ENCODE measurements at places on chromosomes 7 and 10.

GRCh38 chr10:115491526-115492140 lies 398.5 kb downstream of the ATRNL1 start:
- DNase-seq = no peak

DNA sequence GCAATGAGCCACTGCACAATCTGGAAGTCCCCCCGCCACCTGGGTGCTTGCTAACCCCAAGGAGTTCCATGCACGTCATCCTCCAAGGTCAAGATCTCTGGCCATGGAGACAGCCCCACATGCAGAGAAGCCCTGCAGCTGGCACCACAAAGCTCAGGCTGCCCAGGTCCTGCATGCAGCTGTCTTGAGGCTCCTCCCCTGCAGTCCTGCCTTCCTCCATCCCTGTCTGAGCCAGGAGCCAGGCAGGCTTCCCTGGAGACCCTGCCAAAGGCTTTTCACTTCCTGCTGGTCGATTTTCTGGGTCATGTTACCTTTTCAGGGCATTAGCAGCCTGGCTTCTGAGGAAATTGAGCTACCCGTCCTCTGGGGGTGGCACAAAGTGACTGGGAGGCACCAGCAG lies 12.5 kb upstream of the TMEM72 start:
- DNase-seq = no peak

GRCh38 chr7:151010307-151011096 lies 13.8 kb downstream of the ATG9B start:
- peak; percentile 57 for DNase-seq

GRCh38 chr10:69474742-69475432 lies 23.6 kb downstream of the TSPAN15 start:
- no peak for DNase-seq

- DNase-seq = no peak
Observed at GRCh38 chr7:82263920-82264782, 179.4 kb downstream of the CACNA2D1 start.

DNA sequence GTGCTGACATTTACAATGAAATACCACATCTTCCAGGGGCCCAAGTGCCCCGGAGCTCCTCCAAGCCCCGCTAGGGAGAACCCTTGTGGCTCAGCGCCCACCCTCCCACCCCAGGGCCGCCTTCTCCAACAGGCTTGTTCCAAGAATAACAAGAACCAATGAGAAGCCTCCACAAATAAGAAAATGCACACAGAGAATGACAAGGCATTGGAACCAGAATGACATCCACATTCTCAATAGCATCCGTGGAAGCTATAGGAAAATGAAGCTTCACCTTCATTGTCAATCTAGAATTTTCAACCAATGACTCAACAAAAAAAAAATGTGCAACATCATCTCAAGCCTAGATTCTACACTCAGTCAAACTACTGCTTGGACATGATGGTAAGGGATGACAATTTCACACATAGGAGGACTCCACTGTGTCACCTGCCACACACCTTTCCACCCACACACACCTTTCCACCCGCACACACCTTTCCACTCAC lies 50.4 kb upstream of the PPP2R2D start:
- DNase-seq = no peak

DNA sequence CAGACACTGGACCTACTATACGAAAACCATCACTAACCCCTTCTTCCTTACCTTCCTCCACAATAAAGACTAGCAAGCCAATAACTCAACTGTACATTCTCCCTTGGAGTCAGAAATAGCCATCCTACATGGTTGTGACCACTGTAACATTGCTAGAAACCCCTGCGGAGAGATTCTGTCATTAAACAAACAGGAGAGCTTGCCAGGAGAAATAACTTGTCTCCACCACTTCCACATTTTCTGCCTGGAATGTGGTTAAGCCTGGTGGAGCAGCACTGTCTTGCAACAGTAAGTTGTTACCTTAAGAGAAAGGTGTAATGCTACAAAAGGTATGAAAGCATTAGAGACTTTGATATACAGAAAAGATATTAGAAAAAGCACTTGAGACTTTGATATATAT lies 45.8 kb downstream of the THSD7A start:
- no peak for DNase-seq

DNA sequence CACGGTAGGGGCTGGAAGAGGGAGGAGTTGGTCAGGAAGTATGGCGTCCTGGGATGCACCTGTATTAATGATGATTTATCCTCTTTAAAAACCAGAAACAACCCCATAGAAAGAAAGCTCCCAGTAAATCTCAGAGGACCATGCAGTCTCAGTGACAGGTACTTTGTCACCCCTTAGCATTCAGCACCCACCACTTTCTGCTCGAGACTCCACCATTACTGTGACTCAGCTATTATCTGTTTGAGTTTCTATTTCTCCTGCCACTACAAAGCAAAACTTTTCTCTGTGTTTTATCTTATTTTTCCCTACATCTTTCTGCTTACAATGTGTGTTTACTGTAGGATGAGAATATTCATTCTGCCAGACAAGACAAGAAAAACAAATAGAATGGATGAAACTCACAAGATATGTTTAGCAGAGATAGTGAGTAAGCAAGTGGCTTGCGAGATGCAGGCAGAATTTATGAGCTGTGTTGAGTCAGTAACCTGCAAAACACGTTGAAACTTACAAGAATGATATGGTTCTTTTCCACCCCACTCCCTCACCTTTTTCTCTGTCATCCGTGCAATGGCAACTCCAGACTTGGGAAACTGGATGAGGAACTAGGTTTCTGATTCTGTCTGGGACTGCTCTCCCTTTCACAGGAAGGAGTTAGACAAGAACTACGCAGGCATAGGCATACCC lies 127.1 kb downstream of the AOAH start:
- DNase-seq = no peak

GRCh38 chr7:64870656-64871055 lies 32.4 kb upstream of the ZNF273 start:
- DNase-seq = no peak

GRCh38 chr10:127869329-127869728 lies 23.4 kb downstream of the CLRN3 start:
- no peak for DNase-seq

DNA sequence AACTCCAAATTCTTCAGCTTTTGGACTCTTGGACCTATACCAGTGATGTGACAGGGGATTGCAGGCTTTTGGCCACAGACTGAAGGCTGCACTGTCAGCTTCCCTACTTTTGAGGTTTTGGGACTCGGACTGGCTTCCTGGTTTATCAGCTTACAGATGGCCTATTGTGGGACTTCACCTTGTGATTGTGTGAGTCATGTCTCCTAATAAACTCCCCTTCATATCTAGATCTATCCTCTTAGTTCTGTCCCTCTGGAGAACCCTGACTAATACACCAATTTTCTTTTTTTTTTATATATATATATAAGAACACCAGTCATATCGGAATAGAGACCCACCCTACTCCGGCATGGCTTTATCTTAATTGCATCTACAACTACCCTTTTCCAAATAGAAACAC lies 166.8 kb downstream of the ETV1 start:
- DNase-seq = no peak

DNA sequence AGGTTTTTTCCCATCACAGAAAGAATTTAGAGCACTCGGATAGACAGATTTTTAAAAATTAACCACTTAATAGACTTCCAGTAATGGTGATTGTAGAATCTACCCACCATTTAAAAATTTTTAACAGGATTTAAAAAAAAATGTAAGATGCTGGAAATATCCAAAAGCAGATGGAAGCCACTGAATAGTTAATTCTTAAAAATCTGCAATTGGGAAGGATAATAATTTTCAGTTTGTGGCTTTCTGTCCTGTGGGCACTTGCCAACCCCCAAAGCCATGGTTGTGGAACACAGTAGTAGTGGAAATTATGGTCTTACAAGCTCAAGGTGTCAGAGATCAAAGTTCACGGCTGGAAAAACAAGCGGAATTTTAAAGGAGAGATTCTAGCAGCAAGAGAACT lies 101.0 kb upstream of the SP4 start:
- DNase-seq = no peak

GRCh38 chr7:124399941-124400340 lies 365.7 kb downstream of the GPR37 start:
- no peak for DNase-seq

DNA sequence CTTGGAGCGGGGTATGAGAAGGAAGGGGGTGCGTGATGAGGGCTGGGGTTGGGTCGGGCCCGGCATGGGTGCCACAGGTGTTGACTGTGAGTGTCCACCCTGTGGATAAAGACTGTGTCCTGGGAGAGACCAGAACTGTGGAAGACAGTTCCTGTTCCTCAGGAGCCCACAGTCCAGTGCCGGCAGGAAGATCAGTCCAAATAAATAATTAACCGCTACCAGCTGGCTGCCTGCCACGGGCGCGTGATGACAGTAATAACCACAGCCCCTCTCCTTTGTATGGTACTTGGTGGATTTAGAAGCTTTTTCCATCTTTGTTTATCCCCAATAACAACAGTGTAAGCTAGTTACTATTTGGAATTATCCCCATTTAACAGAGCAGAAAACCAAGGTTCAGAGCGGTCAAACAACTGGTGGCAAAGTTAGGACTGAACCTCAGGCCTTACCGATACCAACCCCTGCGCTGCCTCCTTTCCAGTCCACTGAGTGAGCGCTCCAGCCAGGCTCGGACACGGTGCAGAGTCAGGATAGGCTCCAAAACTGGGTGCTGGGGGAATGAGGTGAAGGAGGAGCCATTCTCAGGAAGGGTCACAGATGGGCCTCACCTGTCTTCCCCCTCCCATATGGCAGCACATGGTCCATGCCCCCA lies 5.1 kb downstream of the ZMIZ1 start:
- DNase-seq = no peak

- DNase-seq = no peak
Observed at GRCh38 chr7:40918701-40919271, 784.0 kb downstream of the SUGCT start.

GRCh38 chr7:45065031-45065995 lies 23.5 kb downstream of the NACAD start:
- DNase-seq = no peak

GRCh38 chr7:111053035-111053434 lies 37.9 kb upstream of the LRRN3 start:
- DNase-seq = no peak

- no peak for DNase-seq
Observed at GRCh38 chr7:35353481-35353880, 99.6 kb upstream of the TBX20 start.

- DNase-seq = no peak
Observed at GRCh38 chr10:68725016-68725415, 4.0 kb downstream of the CCAR1 start.

DNA sequence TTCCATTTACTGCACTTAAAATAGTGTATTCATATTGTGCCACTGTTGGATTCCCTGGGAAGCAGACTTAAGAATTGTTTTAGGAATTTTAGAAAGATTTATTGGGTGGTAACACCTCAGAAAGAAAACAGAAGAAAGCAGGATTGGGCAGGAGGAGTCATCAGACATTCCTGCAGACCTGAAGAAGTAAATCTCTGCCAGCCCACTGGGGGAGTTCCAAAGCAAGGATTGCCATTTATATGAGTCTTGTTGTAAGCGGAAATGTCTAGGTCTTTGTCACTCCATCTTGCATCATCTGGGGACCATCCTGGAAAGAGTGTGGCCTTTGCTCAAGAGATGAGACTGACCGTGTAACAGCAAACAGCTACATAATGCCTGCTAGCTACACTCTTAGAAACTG lies 947.6 kb upstream of the POT1 start:
- no peak for DNase-seq

GRCh38 chr10:17878896-17879295 lies 69.7 kb downstream of the MRC1 start:
- DNase-seq = no peak

DNA sequence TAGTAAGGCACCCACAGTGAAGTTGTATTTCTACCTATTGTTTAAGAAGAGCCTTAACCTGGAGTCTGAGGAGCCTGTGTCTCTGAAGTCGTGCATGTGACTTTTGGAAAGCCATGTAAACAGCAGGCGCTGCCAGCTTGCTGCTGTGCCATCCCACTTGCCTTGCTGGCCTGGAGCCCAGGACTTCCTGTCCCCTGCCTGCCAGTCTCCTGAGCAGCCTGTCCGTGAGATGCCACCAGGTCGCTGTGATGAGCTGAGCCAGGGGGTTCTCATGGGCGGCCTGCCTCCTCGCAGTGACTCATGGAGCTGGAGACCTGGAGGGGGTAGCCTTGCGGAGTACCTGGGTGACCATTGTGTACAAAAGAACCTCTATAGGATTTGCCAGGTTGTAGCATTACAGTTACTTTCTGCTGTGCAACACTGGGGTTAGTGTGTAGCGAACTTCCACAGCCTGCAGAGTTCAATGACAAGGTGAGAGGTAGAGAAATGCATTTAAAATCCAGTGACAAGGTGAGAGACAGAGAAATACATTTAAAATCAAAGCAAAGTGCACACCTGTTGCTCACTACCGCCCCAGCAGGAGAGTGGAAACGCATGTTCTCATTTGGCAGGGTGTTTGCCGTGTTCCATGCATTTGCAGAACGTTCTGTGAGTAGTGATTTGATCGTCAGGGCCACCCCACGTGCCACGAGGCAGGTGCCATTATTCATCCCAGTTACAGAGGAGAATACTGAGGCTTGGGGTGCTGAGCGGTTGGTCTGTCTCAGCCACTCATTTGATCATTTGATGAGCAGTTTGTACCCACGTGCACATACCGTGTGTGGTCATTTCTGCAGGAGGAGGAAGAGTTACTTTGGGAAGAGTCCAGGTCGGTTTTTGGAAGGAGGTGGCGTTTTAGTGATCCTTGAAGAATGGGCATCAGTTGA lies 36.6 kb upstream of the BHLHA15 start:
- no peak for DNase-seq

DNA sequence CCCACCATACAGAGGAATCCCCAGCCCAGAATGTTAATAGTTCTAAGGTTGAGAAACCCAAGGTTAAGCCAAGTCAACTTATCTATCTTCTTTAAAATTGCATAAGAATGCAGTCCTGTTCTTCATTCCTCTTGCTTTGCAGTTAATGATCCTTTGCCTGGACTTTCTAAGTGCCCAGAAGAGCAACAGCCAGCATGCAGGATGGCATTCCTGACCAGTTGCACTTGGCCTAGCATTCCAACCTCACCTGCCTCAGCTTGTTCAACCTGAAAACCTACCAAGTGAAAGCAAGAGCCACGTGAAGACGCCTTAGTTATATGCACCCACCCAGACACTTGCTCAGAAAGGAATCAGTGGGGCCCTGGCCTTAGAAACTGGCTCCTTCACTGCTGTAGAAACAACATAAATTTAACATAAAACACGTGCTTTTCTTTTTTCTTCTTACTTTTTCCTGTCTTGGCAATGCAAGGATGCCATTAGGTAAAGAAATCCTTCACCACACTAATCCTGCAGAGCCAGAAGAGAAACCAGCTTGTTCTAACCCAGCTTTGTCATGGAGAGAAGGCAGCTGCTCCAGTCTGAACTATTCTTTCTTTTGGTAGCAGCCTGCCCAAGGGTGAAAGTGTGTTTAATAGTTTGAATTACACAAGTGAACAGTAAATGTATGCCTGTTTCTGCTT lies 25.0 kb downstream of the EGFR start:
- DNase-seq = no peak

DNA sequence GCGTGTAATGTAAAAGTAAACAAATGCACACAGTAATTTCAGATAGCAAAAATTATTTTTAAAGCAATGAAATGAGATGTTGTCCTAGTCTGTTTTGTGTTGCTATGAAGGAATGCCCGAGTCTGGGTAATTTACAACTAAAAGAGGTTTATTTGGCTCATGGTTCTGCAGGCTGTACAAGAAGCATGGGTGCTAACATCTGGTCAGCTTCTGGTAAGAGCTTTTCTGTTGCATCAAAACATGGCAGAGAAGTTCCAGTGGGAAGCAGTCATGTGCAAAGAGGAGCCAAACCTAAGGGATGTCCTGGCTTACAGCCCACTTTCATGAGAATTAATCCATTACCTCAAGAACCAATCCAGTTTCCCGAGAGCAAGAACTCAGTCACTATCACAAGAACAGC lies 62.9 kb upstream of the MNX1 start:
- DNase-seq = no peak

Measured in activated CD4-positive, alpha-beta T cell treated with anti-CD3 and anti-CD28 coated beads, Interleukin-2, amount 10 ng/mL, durations not matched to agents 7 days and 5 days (primary cell).